Retina (tissue), 1 donor: ENCODE measurements at places on chromosomes 11 and 22.

- no peak for DNase-seq
These were observed 234.5 kb downstream of the NXPE2 start for GRCh38 chr11:114912826-114913225.

GRCh38 chr11:68687986-68688385 is 3.6 kb downstream of the GAL start:
- DNase-seq = no peak

DNA sequence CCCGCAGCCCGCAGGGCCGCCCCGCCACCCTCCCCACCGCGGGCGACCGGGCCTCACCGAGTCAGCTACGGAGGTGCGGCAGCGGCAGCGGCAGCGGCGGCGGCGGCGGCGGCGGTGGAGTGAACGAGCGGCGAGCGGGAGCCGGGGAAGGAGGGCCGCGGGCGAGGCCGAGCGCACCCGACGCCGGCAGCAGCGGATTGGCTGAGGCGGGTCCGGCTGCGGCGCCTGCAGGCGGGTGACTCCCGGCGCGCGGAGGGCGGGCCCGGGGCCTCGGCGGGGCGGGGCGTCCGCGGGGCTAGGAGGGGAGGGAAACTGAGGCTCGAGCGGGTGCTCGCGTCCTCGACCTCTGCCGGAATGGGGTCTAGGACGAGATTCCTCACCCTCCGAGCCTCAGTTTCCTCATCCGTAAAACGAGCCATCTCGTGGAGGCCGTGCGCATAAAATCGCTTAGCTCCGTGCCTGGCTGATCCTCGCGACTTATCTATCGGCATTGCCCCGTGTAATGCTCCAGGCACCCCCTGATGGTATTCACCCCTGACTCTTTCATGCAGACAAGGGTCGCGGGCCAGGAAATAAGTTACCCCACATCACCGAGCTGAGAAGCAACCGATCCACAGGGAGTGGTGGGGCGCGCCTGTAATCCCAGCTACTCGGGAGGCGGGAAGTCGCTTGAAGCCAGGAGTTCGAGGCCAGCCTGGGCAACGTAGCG is at the start of gene CPT1A:
TSS of gene CPT1A (minus strand) at position 199 of the 709 bp plus-strand sequence. CDS start 26,442 bp downstream, outside the sequence.
- peak; percentile 37 for DNase-seq

GRCh38 chr22:43777286-43777685 is 34.8 kb downstream of the EFCAB6 start:
- peak; percentile 35 for DNase-seq

GRCh38 chr11:4863876-4864275 is 14.9 kb upstream of the OR51S1 start:
- peak; percentile 12 for DNase-seq

- no peak for DNase-seq
These were observed 52.3 kb upstream of the SERPIND1 start for GRCh38 chr22:20721409-20722218.

- DNase-seq = no peak
These were observed 22.6 kb upstream of the CTSC start for GRCh38 chr11:88360141-88360540.

GRCh38 chr11:76385903-76386302 is 4.8 kb downstream of the GVQW3 start:
- no peak for DNase-seq

GRCh38 chr11:120652705-120653335 is 141.3 kb downstream of the GRIK4 start:
- no peak for DNase-seq

DNA sequence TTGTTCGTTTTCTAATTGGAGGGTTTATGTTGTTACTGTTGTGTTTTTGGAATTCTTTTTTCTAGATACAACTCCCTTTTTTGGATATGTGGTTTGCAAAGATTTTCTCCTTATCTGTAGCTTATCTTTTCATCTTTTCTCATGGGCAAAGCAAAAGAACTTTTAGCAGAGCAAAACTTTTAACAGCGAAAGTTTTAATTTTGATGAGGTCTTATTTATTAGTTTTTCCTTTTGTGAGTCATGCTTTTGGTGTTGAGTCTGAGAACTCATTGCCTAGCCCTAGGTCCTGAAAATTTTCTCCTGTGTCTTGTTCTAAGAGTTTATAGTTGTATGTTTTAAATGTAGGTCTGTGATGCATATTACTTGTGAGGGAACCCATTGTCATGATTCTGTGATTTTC is 99.4 kb downstream of the TEAD1 start:
- DNase-seq = no peak

DNA sequence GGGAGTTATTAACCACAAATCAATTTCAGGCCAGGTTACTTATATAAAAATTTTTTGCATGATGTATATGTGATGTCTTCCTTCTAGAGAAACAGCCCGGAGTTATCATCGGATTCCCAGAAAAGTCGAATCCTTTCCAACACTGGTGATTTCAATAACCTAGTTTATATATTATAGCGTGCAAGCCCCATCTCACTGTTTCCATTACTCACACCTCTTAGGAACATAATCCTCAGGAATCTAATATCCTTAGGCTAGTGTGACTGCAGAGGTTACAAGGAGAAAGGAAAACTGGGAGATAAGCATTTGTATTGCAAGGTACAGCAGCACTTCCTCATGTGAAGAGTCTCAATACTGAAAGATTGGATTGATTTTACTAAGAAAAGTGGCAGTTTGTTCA is 20.3 kb downstream of the ARHGAP20 start:
- DNase-seq = no peak

- no peak for DNase-seq
These were observed 94.5 kb downstream of the LARGE1 start for GRCh38 chr22:33825761-33826160.

DNA sequence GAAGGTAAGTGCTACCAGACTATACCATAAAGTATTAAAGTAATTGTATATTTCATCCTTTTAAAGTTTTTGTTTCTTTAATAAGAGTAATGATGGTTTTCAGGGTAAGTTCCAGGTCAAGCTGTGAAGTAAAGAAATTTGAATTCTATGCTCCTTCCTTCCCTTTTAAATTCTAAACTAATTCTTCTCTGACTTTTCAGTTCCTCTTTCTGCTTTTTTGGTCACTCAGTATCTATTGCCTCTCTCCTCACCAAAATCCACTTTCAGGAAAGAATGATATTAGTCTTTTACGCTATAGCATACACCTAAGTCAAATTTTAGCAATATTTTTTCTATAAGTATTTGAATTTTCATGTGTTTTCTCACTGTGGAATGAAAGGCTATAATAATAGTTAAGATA is 8.2 kb downstream of the MMP8 start:
- DNase-seq = no peak

DNA sequence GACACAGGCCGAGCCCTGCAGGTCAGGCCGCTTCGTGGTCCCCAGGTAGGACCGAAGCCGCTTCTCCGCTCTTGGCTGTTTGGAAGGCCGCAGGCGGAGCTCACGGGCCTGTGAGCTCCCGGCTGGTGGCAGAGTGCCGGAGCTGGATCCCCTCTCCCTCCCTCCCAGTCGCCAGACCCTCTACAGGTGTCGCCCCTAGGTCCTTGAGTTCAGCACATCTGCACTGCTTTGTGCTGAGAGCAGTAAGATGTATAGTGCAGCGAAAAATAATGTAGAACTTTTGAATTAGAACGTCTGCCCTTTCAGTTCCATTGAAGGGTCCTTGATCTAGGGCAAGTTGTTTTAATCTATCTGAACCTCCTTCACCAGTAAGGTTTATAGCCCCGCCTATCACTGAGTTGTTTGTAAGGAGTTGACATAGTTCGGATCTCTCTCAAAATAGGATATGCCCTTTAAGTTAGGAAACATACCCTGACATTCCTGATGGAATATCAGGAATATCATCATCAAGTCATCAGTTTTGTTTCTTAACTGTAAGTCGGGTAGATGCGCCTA is 419 bp downstream of the ANKRD49 start:
- no peak for DNase-seq

DNA sequence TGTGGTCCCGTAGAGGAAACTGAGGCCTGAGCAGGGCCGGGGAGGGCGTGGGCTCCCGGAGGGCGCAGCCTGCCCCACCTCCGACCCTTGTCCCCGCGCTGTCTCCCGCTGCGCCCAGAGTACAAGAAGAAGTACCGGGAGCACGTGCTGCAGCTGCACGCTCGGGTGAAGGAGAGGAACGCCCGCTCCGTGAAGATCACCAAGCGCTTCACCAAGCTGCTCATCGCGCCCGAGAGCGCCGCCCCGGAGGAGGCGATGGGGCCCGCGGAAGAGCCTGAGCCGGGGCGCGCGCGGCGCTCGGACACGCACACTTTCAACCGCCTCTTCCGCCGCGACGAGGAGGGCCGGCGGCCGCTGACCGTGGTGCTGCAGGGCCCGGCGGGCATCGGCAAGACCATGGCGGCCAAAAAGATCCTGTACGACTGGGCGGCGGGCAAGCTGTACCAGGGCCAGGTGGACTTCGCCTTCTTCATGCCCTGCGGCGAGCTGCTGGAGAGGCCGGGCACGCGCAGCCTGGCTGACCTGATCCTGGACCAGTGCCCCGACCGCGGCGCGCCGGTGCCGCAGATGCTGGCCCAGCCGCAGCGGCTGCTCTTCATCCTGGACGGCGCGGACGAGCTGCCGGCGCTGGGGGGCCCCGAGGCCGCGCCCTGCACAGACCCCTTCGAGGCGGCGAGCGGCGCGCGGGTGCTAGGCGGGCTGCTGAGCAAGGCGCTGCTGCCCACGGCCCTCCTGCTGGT is 1.9 kb downstream of the NLRP6 start:
- peak; percentile 63 for DNase-seq

DNA sequence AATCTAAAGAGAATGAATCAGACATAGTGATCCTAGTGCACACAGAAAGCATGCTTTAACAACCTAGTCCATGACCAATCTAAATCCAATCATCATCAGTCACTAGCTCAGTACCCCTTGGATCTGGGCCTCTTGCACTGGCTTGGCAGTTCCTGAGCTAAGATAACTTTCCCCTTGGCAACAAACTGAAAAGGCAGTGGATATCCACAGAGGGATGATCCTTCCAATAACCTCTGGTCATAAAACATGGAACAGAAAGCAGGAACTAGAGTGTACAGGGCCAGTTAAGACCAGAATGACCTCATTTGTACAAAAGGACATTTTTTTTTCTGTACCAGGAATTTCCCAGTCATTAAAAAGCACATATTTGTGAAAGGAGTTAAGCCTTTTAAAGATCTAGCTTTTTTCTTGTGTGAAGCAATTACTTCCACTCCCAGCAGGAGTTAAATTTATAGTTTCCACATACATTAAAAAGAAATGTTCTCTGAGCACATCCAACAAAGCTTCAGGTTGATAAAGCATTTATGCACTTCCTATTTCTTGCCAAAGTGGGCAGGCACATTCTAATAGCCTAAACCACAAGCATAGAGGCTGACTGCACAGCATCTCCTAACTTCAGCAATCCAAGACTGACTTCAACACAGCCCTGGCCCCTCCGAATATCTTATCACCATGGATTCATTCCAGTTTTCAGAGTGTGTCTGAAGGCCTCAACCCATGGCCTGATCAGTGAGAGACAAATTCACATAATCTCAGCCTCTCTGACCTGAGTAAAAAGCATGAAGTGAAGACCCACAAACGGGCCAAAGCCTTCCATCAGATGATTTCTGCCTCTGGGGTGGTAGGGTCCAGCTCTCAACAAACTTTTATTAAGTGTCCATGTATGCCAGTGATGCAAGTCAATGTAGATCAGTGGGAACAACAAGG is 29.9 kb downstream of the GUCY1A2 start:
- DNase-seq = no peak
